ENCODE measurements at places on chromosomes 6 and 20.

GRCh38 chr6:44261581-44261980 lies 3.8 kb downstream of the NFKBIE start:
- no peak for DNase-seq

- no peak for DNase-seq
These were observed 215.1 kb downstream of the PRL start for GRCh38 chr6:22081709-22082108.

DNA sequence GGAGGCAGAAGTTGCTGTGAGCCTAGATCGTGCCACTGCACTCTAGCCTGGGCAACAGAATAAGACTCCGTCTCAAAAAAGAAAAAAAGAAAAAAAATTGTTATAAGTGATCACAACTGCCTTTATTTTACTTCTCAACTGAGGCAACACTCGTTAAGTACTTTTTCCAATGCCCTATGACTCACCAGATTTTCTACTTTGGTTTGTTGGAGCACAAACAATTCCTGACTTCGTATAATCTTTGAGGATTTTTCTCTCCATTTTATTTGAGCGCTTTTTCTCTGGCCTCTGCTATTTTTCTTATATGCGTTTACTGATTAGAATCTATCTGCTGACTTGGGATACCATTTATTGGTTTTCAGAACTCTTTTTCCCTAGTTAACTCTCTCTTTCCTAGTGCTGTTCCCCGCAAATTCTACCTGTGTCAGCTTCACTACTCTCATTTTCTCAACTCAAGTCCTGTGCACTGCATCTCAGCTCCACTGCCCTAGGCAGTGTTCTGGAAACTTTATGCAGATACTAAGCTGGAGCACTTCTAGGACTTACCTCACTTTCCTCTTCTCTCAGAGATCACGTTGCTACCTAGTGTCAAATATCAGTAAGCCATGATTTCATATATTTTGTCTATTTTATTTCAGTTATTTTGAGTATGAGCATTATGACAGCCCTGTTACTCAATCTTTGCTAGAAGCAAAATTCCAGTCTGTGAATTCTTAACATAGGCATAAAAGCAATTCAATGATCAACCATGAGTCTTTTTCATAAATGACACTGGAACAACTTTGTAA lies 1120.1 kb upstream of the CITED2 start:
- no peak for DNase-seq

- peak; percentile 76 for DNase-seq
These were observed 8.9 kb downstream of the ATXN1 start for GRCh38 chr6:16752206-16752866.

DNA sequence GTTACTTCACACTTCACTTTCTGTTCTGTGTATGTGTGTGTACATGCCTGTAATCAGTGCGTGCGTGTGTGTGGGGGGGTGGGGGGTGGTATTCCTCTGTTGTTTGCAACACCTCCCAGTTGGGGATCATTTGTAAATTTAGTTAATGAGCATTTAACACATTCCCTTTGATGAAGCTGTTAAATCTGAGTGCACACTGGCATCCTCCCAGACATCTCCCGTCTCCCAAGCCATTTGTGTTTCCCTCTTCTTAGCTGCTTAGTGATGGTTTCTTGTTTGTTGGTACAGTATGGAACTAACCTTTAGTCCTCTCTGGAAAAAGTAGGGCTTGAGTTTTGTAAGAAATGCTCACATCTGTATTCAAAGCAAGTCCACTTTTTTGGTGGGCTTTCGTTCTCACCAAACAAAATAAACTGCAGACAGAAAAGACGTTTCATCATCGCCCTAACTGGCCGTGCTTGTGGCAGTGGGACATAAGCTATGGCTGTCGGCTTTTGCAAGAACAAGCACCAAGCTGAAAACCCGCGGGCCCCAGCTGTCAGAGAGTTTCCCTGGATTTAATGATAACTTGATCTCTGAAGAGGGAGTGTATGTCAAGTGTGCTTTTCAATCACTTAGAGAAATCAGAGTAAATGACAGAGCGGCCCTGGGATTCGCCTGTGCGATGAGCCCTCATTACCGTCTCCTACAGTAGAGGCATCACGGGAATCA lies 54.9 kb upstream of the SASH1 start:
- DNase-seq: no peak

GRCh38 chr20:50762045-50762422 lies 30.7 kb downstream of the PARD6B start:
- no peak for DNase-seq

GRCh38 chr20:45322952-45323383 lies 14.9 kb upstream of the MATN4 start:
- peak; percentile 36 for DNase-seq

DNA sequence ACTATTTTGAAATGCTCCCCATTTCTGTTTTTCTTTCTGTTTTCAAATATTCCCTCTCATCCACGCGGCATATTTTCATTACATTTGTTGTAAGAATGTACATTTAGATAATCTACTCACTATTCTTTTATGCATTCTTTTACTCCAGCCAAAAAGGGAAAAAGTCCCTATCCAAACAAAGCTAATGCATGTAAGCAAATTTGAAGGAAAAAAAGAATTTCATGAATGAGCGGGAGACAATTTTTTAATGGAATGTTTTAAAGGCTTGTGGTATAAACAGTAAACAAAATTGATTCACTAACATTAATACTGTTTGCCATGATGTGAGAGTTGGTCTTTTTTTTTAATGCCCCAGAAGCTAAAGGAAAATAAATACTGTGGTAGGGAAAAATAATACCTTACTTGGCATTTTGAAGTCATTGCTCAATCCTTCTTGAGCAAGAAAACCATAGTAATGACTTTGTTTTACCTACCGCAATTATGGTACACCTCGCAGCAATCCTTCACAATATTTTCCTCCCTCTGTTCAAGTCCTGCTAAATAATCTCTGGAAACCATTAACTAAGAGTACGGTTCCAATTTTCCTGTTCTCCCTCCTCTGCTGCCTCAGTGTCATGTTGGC lies 79.0 kb downstream of the BACH2 start:
- DNase-seq: no peak

DNA sequence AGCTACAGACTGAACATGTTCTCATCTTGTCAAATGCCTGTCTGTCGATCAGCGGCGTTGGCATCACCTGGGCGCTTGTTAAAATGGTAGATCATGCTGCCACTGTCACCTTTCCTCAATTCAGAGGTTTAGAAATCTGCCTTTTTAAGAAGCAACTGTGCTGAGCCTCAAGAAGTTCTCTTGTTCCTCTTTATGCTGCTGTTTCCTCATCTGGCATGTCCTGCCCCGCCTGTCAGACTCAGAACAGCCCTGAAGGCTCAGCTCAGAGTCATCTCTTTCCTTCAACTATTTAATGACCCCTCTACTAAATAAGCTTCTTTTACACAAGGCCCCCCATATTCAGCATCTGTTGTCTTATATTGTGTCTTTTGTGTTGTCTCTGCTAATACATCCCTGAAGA lies 368.2 kb downstream of the EPM2A start:
- DNase-seq: no peak

DNA sequence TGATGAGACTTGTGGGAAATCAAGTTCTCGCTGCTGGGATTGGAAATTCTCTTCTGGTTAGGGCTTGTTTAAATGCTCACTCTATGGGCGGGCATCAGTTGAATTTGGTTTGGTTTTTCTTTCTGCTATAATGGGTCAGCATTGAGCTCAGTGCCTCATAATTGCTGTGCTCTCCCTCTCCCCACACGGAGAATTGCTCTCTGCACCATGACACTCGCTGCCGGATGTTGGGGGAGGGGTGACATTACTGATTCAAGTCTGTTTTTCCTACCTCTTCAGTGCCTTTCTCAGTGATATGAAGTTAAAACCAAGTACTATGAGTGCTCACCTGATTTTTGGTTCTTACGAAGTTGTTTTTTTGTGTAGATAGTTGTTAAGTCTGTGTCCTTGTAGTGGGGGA lies 599.6 kb downstream of the EPM2A start:
- no peak for DNase-seq

GRCh38 chr20:9627219-9627618 lies 112.8 kb downstream of the LAMP5 start:
- no peak for DNase-seq

DNA sequence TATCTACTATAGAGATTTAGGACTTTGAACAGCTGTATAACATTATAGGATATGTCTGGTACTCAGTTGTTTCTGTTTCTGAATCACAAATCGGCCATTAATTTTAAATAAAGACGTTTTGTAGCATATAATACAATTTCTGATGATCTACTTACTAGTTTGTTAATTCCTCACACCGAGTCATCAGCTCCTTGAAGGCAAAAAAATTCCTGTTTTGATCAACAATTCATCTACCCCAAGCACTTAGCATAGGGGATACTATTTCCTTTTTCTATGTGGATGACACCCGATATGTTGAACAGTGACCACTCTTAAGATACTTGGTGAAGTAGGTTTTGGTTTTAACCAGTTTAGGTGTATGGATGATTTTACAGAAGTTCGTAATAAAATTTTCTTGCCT lies 107.3 kb downstream of the NCOA3 start:
- DNase-seq: no peak

DNA sequence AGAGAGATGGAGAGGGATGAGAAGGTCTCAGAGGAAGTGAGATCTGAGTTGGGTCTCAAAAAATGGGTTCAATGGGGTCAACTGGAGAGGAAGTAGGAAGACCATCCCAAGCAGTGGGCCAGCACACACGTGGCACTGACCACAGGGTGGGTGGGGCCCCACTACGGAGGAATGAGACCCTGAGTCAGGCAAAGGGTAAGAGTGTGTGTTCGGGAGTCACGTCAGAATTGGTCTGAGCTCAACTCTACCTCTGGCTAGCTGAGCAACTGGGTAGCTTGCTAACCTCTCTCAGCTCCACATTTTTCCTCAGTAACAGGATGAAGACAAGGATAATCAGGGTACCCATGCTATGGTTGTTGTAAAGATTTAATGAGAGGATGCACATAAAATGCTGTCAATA lies 79.0 kb downstream of the TRERF1 start:
- no peak for DNase-seq

DNA sequence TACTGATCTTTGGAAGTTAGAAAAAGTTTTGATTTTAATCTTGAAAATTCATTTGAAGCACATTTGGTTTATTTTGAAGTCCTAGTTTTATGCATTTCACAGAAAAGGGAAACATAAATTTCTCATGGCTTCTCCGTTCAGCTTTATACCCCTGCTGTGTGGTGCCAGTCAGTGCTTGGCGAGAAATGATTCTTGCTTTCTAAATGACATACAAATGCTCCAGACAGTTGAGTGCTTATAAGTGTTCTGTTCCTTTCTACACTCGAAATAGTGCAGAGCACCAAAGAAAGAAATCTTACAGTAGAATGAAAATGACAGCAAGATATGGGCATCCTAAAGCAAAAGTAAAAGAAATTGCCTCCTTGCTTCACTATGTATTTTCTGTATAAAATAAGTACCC lies 9.0 kb upstream of the ZNF292 start:
- no peak for DNase-seq

GRCh38 chr20:54047720-54048119 lies 22.7 kb downstream of the BCAS1 start:
- no peak for DNase-seq

DNA sequence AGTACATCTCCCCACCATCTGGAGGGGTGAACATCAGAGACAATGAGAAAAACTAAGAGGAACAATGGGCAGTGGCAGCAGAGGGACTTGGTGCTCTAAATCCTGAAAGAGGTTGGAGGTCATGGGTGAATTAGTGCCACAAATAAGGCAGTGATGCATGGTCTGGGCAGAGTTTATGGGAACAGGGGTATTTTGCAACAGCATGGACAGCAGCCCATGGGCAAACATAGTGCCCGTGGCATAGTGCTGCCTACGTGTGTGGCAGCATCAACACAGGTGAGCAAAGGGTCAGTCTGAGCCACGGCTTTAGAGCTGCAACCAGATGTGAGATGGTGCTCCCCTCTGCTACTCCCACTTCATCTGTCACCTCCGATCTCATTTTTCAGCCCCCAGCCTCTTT lies 459.1 kb upstream of the CITED2 start:
- DNase-seq: no peak

DNA sequence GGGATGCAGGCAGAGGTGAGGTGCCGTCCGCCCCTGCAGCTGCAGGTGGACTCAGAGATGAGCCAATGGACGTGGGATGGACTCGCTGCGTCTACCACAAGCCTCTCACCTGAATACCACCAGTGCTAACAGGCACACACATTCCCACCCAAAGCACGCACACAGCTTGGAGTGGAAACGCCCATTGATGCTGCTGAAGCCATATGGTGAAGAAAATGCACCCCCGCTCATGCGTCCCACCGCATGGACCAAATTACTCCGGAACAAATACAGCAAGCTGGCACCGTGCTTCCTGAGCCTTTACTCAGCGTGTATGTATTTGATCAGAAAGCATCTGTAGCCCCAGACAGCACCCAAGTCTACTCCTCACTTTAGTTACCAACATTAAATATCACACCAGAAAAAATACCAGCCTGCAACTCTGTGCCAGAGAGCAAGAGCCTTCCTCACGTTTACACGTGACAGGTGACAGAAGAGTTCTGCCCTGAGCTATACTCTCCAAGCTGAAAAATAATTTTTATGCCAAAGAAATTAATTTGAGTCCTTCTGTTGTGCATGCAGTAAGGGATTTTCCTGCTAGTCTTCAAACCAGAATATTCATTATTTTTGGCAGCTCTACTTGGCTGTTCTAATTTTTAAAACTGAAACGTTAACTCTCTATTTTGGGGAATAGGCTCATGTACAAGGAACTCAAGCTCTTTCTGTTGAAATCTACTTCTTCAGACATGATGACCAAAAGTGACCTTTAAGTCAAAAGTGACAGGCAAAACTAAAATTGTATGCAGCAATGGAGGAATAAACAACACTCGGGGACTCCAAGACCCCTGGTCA lies 58.2 kb upstream of the SYNDIG1 start:
- no peak for DNase-seq

GRCh38 chr6:156599366-156599765 lies 177.8 kb upstream of the ARID1B start:
- no peak for DNase-seq

DNA sequence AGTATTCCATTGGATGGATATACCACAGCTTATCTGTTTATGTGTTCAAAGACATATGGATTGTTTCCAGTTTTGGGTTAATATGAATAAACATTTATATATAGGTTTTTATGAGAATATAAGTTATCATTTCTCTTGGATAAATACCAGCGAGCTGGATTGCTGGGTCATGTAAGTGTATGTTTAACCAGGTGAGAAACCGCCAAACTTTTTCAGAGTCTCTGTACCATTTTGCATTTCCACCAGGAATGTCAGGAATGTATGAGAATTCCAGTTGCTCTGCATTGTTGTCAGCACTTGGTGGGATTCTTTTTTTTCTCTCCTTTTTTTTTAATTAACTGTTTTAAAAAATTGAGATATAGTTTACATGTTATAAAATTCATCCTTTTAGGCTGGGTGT lies 52.1 kb downstream of the PHF20 start:
- DNase-seq: no peak

All from NCI-H69 (cell line).